ENCODE measurements at places on chromosomes 7 and 10.

DNA sequence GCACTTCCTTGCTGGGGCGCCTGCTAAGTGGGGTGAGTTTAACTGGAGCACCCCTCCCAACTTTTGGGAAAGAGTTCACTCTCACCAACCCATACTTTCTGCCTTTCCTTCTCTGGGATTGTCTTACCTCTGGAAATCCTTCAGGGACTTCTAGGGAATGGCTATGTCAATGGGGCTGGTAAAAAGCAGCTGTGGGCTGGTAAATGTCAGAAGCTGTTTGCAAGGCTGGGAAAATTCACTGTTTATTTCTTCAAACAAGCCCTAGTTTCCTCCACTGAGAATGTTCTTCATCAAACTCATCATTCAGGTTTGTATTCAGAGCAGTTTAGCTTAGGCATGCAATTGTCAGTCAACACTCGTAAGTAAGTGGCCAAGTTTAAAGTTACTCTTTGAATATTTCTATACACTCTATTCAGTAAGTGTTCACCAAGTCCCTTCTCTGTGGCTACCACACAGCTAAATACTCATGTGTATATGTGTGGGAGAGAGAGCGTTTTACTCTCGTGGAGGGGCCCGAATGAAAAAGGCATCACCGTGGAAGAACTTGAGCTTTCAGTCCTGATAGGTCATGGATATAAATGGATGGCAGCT lies 654.8 kb downstream of the LRMDA start:
- no peak for DNase-seq

- DNase-seq, result no peak
These were observed 10.7 kb downstream of the NODAL start for GRCh38 chr10:70430493-70431445.

DNA sequence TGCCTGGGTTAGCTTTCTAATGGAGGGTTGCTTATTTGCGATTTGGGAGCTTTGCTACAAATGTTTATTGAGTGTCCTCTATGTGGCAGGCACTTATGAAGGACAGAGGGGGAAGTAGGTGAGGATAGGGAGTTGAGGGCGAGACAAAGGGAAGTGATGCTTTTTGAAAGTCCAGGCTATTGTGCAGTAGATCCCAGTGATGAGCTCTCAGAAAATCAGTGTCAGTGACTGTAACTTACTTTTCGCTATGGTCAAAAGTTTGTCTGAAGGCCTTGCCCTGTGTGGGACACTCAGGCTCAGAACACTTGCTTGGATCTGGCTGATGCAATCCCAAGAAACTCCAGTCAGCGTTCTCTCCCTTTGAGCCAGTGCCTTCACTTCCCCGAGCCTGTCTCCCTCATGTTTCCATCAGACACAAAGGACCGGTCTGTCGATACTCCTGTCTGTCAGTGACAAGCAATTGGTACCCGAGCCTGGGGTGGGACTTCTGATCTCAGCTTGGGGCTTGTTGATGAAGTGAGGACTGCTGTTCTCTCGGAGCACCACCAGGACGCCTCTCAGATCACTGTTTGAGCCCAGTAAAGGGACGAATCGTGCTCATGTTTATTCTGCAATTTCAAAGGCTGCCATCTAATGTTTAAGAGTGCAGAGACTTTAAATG lies 63.1 kb upstream of the SORCS3 start:
- DNase-seq, result no peak

- DNase-seq, result no peak
These were observed 31.4 kb upstream of the TRIM8 start for GRCh38 chr10:102612964-102613275.

DNA sequence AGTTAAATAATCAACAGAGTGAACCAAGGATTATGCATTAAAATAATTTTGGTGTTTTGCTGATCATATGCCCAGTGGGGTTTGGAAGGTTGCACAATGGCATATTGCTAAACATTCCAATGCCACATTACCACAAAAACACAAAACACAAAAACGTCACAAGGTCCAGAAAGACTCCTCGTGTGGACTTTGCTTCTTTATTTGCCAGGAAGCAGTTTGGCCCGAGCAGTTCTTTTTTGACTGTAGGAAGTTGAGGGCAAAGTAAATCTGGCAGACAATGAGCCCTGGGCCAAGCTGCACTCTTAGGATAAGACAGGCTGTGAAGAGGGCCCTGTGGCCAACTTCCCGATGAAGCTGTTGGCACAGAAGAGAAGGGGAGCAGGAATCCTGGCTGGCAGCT lies 39.2 kb upstream of the SLC35B4 start:
- no peak for DNase-seq

- no peak for DNase-seq
These were observed 765 bp downstream of the WBP1L start for GRCh38 chr10:102744374-102745051.

DNA sequence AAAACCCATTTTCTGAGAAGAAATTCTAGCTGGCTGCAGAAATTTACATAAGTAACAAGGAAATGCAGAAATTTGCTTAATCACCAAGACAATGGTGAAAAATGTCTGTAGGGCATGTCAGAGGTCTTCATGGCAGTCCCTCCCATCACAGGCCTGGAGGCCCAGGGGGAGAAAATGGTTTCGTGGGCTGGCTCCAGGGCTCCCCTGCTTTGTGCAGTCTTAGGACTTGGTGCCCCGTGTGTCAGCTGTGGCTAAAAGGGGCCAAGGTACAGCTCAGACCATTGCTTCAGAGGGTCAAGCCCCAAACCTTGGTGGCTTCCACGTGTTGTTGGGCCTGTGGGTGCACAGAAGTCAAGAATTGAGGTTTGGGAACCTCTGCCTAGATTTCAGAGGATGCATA lies 215.9 kb downstream of the GPR158 start:
- DNase-seq, result no peak

DNA sequence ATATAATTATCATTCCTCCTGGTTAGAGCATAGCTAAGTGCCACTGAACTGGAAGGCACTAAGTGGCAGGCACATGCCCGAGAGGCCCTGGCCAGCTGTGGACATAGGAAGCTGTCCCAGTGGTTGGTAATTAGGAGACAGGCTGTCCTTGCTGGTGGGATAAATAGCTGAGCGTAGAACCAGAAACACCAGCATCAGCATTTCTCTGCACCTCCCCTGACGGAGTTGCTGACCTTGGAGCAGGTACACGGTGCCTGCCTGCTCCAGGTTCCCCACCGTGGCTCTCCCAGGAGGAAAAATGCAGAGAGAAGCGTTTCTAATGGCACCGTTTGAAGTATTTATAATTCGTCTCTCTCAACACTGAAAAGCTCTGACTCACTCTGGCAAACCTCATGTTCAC lies 5.6 kb upstream of the ABLIM1 start:
- DNase-seq, result no peak

DNA sequence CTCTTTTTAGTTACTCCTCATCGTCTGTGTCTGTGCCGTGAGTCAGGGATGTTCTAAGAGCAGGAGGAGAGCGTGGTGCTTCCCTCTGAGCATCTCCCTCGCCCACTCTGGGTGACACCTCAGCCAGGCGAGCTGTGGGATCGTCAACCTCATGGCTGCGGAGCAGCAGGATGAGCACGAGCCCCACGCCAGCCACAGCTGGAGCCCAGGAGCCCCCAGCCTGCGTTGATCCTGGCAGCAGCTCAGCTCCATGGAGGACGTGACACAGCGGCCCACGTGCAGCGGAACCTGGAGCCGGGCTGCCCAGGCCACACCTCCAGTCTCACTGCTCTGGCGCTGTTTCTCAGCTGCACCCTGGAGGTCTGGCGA lies 512.0 kb downstream of the PTPRN2 start:
- DNase-seq, result no peak

DNA sequence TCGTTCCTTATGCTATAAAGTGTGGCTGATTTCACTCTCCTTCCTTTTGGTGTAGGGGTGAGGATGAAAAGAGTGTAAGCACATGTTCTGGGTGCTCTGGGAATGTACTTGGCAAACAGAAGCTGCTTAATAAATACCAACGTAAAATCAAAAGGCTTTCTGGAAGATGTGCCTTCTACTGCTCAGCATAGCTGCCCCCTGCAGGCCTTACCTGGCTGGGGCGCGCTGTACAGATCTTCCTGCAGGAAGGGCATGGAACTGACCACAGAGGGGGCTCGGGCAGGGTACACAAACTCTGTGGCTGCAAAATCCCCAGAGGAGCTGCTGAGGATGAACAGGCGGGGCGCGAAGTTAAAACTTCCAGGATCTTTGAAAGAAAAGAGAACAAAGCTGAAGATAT lies 169.4 kb downstream of the SVIL start:
- no peak for DNase-seq

- no peak for DNase-seq
These were observed 585.1 kb downstream of the GATA3 start for GRCh38 chr10:8639486-8640185.

DNA sequence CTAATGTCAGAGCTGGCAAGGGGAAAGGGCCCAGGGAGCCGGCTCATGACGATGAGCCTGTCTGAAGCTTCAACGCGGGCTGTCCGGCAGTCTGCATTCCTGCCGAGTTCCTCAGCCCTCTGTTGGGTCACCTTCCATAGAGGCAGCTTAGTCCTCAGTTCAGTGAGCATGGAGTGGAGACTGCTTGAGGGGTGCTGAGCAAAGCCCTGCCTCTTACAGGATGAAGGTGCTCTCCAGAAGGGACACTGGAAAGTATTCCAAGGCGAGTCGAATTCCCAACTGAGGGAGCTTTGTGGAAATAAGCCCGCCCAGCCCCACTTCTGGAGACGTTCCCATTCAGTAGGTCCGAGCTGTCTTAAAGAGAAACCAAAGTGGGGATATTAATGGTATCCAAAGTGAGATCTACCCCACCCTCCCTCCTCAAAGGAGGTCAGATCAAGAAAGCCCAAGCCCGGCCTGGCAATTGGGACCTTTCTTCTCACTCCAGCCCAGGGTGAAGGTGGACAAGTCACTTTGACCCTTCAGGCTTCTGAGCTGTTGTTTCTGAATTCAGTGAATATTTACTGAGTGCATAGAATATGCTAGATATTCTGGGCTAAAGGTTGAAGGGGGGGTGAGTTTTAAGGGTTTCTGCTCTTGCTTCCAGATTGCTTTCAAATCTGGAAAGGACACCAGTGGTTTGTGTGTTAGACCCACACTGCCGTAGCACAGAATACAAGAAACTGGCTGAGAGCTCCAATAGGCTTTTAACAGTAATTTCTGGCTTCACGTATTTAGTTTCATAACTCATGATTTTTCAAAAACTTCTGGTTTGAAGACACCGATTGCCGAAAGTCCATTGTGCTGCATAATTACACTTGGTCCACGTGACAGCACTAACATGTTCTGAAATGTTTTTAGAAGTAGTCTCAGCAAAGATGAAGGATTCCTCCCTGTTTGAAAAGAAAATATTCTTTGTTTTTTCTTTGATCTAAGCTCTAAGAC lies 3.5 kb downstream of the EGFR start:
- no peak for DNase-seq

Data from HFF-Myc (cell line).